H9 (cell line): ENCODE measurements at places on chromosomes 11 and 22. TPM values are rescaled to one million over a fixed set of nuclear protein-coding genes. Genes with fewer than 3 reads are reported as not detected.
A peak's percentile ranks its signal among the peaks of the same experiment; 100 is the strongest.

GRCh38 chr22:25903294-25903693 lies 161.3 kb downstream of the MYO18B start:
- peaks cover 3% of the 10 kb centered on the region for H3K36me3 ChIP-seq
- H3K4me3 ChIP-seq, result no peak overlapping the region
- peak; percentile 87 for DNase-seq
- H3K27ac ChIP-seq, result no peak overlapping the region
- no peaks in the 10 kb centered on the region for H3K27me3 ChIP-seq

DNA sequence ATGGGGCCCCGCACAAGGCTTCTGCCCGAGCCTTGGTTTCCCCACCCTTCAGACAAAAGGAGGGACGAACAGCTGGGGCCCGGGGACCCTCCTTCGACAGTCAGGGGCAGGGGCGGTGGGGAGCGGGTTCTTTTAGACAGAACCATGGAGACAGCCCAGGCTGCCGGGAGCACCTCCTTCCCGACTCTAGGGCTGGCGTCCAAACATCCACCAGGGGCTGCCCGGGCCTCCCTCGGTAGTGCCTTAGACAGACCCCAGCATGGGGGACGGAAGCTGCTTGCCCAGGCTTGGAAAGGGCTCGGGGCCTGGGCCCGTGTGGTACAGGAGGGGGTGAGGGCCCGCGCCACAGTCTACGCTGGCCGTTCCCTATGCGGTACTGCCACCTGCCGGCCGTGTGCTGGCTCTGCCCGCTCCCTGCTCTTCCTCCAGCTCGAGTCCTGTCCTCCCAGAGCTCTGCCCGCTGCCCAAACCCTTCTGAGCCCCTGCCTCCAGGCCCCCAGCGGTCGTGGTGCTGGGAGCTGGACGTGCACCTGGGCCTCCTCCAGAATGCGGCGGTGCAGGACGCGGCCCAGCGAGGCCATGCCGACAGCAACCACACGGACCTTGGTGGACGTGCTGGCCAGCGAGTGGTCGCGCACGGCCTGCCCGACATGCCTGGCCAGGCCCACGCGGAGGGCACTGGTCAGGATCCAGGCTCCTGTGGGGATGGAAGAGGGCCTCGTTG lies 20.1 kb downstream of the TSSC4 start:
- H3K27ac ChIP-seq, result no peak overlapping the region
- DNase-seq, result peak; percentile 90
- no peak overlapping the region for H3K4me3 ChIP-seq
- H3K27me3 ChIP-seq, result no peaks in the 10 kb centered on the region
- no peaks in the 10 kb centered on the region for H3K36me3 ChIP-seq

DNA sequence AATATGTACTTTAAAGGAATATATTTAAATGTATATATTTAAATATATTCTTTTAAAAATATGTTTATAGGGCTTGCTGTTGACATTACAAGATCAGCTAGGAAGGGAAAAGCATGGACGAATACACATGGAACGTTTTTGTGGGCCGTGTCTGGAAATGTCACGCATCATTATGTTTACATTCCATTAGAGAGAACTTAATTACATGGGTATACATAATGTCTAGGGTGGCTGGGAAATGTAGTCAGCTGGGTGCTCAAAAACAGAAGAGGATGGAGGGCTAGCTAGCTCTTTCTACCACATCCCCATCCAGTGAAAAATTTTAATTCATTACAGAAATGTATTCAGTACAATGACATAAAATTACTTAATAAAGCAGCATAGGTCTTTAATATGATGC lies 371.2 kb downstream of the DYNC2H1 start:
- H3K4me3 ChIP-seq, result no peak overlapping the region
- H3K27ac ChIP-seq, result no peak overlapping the region
- no peak for DNase-seq
- no peaks in the 10 kb centered on the region for H3K27me3 ChIP-seq
- H3K36me3 ChIP-seq, result no peaks in the 10 kb centered on the region

- DNase-seq, result no peak
- no peaks in the 10 kb centered on the region for H3K27me3 ChIP-seq
- H3K27ac ChIP-seq, result no peak overlapping the region
- peaks cover 12% of the 10 kb centered on the region for H3K4me1 ChIP-seq
- no peak overlapping the region for H3K4me3 ChIP-seq
Measured at GRCh38 chr11:44862558-44863101, 88.1 kb downstream of the TP53I11 start.

GRCh38 chr22:32421484-32421883 lies 9.4 kb upstream of the RTCB start:
- H3K4me1 ChIP-seq, result no peaks in the 10 kb centered on the region
- no peaks in the 10 kb centered on the region for H3K36me3 ChIP-seq
- DNase-seq, result no peak
- no peaks in the 10 kb centered on the region; the same call in 1 of the 2 replicates for H3K27me3 ChIP-seq
- no peak overlapping the region for H3K4me3 ChIP-seq

- H3K27ac ChIP-seq, result no peak overlapping the region
- H3K27me3 ChIP-seq, result no peaks in the 10 kb centered on the region
- no peak for DNase-seq
- H3K4me3 ChIP-seq, result no peak overlapping the region
- H3K4me1 ChIP-seq, result no peaks in the 10 kb centered on the region
Measured at GRCh38 chr22:29197096-29197495, 8.6 kb upstream of the EMID1 start.

DNA sequence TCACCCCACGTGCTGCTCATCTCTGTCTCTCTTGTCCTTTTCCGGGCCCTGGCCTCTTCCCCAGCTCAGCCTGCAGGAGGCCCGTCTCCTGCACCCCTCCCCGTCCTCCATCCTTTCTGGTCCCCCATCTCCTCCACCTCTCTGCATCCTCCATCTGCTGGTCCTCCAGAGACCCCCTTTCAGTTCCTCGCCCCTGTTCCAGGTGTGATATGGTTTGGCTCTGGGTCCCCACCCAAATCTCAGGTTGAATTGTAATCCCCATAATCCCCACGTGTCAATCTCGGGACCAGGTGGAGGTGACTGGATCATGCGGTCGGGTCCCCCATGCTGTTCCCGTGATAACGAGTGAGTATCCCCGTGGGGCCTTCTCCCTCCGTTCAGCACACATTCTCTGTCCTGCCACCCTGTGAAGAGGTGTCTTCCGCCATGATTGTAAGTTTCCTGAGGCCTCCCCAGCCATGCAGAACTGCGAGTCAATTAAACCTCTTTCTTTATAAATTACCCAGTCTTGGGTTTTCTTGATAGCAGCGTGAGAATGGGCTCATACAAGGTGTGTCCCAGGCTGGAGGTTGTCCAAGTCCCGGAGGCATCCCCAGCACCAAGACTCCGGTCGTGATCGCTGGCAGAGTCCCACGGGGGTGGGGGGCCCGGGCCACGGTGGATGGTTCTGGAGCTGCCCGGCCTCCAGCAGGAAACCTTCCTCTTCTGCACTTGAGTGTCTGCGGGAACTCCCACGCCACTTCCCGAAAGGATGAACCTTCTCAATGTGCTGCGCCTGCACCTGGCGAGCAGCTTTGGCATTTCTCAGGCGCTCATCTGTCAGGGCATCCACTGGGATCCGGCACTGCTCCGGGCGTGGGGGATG lies 29.0 kb upstream of the TOLLIP start:
- peaks cover 9% of the 10 kb centered on the region; the same call in 1 of the 2 replicates for H3K27me3 ChIP-seq
- no peaks in the 10 kb centered on the region for H3K4me1 ChIP-seq

GRCh38 chr22:19873960-19874306 lies 19.3 kb upstream of the GNB1L start:
- H3K27ac ChIP-seq, result no peak overlapping the region
- H3K4me3 ChIP-seq, result no peak overlapping the region
- no peaks in the 10 kb centered on the region for H3K36me3 ChIP-seq
- H3K27me3 ChIP-seq, result no peaks in the 10 kb centered on the region

GRCh38 chr11:92296138-92296515 lies 71.5 kb downstream of the FAT3 start:
- H3K36me3 ChIP-seq, result no peaks in the 10 kb centered on the region
- peaks cover 10% of the 10 kb centered on the region; the same call in 1 of the 2 replicates for H3K4me1 ChIP-seq
- H3K27ac ChIP-seq, result no peak overlapping the region
- no peak for DNase-seq
- H3K4me3 ChIP-seq, result no peak overlapping the region

- H3K36me3 ChIP-seq, result no peaks in the 10 kb centered on the region
- H3K27ac ChIP-seq, result no peak overlapping the region
- H3K4me3 ChIP-seq, result no peak overlapping the region
- H3K27me3 ChIP-seq, result no peaks in the 10 kb centered on the region
- no peak for DNase-seq
Measured at GRCh38 chr22:39773976-39774539, 119.5 kb downstream of the ENTHD1 start.

GRCh38 chr22:47367107-47367690 lies 604.7 kb downstream of the TBC1D22A start:
- no peak overlapping the region for H3K4me3 ChIP-seq
- H3K27ac ChIP-seq, result no peak overlapping the region
- H3K27me3 ChIP-seq, result no peaks in the 10 kb centered on the region; the same call in 1 of the 2 replicates
- peaks cover 28% of the 10 kb centered on the region for H3K36me3 ChIP-seq

DNA sequence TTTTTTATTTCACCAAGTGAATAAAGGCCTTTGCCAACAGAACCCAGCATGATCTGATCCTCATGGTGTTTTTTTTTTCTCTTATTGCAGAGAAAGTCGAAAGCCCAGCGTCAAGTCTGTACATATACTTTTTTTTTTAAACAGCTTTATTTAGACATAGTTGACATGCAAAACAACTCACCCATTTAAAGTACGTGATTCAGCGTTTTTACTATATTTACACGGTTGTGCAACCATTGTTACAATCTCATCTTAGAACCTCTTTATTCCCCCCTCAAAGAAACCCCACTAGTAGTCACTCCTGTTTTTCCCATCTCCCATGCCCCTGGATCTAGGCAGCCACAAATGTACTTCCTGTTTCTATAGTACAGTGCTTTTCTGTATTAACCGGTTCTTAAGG lies 20.6 kb upstream of the AP1B1 start:
- no peaks in the 10 kb centered on the region for H3K36me3 ChIP-seq
- no peak overlapping the region for H3K4me3 ChIP-seq
- no peaks in the 10 kb centered on the region for H3K27me3 ChIP-seq
- H3K4me1 ChIP-seq, result no peaks in the 10 kb centered on the region
- no peak overlapping the region for H3K27ac ChIP-seq
- DNase-seq, result no peak

DNA sequence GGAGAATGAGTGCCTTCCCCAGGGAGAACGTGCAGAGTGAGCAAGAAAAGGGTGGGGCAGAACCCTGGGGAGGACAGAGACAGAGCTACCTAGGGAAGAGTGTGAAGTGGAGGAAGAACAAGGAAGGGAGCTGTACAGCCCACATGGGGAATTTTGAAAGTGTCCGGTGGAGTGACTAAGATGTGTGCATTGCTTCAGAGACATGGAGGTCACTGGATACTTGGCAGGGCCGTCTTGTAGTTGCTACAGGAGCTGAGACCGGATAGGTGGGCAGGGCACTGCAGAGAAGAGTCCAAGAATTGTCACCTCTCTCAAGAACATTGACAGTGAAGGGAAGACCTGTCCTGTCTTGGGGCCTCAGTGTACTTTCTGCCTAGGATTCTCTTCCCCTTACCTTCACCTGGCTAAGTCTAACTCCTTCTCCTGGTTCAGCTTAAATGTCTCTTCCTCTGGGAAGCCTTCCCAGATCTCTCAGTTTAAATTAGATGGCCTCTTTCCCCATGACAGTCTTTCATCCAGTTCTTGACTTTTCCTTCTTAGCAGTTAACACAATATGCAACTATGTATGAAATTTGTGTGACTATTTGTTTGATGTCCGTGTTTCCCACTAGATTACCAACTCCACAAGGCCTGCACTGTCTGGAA lies 9.2 kb upstream of the P2RY6 start:
- peaks cover 4% of the 10 kb centered on the region for H3K27me3 ChIP-seq
- DNase-seq, result peak; percentile 14
- H3K4me1 ChIP-seq, result no peaks in the 10 kb centered on the region
- H3K27ac ChIP-seq, result no peak overlapping the region
- no peaks in the 10 kb centered on the region for H3K36me3 ChIP-seq

DNA sequence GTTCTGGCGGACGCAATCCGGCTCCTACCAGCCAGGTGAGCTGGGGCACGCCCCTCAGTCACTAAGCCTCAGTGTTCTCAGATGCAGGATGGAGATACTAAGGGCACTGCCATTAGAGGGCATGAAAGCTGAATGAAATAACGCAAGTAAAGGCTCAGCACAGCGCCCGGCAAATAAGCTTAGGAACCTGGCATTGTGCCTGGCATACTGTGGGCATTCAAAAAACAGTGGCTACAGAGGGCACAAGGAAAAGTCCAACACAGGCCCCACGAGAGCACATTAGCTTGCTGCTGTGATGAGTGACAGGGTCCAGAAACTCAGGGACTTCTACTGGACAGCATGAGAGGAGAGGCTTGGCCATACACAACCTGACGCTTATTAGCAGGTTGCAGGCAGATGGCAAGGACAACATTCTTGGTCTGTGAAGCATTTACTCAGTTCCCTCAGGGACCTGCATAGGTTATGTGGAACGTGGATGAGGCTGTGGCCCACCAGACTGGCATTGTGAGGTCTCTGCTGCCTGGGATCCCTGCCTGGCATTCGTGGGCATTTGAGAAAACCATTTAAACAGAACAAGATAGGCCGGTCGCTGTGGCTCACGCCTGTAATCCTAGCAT lies 12.2 kb downstream of the TXN2 start:
- no peaks in the 10 kb centered on the region for H3K27me3 ChIP-seq
- no peaks in the 10 kb centered on the region; the same call in 2 of the 3 replicates for H3K36me3 ChIP-seq
- no peak overlapping the region for H3K4me3 ChIP-seq
- H3K4me1 ChIP-seq, result no peaks in the 10 kb centered on the region
- H3K27ac ChIP-seq, result no peak overlapping the region
- no peak for DNase-seq

DNA sequence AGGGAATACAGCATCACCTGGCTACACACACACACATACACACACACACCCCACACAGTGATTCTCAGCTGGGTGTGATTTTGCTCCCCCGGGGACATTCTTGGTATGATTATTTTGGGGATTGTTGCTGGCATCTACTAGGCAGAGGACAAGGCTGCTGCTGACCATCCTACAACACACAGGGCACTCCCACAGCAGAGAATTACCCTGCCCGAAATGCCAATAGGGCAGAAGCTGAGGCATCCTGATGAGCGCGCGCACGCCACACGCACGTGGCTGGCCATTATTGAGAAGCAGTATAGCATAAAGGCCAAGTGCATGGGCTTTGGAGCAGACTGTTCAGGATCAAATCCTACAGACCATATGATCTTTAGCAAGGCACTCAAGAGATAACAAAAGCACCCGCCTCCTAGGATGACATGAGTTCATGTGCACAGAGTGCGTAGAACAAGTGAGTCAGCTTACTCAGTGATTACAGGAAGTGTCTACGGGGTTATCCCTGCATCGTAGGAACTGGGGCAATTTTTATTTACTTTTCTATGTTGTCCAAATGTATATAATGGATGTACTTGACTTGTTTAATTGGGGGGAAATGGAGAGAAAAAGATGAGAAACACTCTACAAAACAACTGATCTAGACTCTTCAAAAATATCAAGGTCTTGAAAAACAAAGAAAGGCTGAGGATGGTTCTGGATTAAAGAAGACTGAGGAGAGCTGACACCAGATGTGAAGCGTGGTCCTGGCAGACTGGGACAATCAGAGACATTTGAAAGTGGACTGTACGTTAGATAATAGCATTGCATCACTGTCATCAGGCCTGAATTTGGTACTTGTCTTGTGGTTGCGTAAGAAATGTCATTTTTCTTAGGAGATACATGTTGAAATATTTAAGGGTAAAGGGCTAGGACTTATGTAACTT lies 7.2 kb upstream of the EHD1 start:
- H3K4me1 ChIP-seq, result no peaks in the 10 kb centered on the region; the same call in 1 of the 2 replicates
- no peaks in the 10 kb centered on the region for H3K36me3 ChIP-seq
- no peak overlapping the region for H3K27ac ChIP-seq
- DNase-seq, result no peak
- no peaks in the 10 kb centered on the region for H3K27me3 ChIP-seq

GRCh38 chr22:28980326-28980725 lies 81.3 kb downstream of the C22orf31 start:
- no peak overlapping the region for H3K4me3 ChIP-seq
- H3K4me1 ChIP-seq, result peaks cover 24% of the 10 kb centered on the region; the same call in 1 of the 2 replicates
- DNase-seq, result no peak

ACR gene
- total RNA-seq, result 0.35 TPM in 1 of 2 replicates, not detected in the other

MYBPC3 gene
- total RNA-seq, result not detected in 2 replicates

CASP1 gene
- not detected in 2 replicates for total RNA-seq

PRCP gene
- 56.2 and 56.7 TPM in 2 replicates for total RNA-seq

C1QTNF5 gene
- total RNA-seq, result 0.33 and 0.59 TPM in 2 replicates

CTSW gene
- not detected in 2 replicates for total RNA-seq
